Naive thymus-derived CD8-positive, alpha-beta T cell (primary cell): ENCODE measurements at places on chromosomes 5 and 9. TPM values are rescaled to one million over a fixed set of nuclear protein-coding genes. Genes with fewer than 3 reads are reported as not detected.

HTR1A gene
- total RNA-seq: not detected

- no peak for DNase-seq
These were observed 113.4 kb downstream of the TLE1 start for GRCh38 chr9:81575956-81576355.

BAAT gene
- not detected for total RNA-seq

DNA sequence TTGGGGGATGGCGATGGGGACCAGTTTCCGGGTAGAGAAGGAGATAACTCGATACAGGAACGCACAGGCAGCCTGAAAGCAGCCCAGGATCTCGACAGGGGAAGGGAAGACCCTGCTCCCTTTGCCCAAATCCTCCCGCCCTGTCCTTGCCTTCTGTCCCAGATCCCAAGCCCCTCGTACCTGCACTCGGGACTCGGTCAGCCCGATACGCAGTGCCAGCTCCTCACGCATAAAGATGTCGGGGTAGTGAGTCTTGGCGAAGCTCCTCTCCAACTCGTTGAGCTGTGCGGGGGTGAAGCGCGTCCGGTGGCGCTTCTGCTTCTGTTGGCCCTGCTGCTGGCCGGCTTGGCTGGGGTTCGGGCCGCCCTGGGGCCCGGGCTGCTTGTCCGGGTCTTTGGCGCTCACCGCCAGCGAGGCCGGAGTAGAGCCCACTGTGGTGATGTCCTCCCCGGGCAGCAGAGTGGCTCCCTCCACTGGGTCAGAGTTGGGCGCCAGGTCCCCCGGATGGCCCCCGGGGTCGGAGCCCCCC is 1.8 kb downstream of the OTP start:
- DNase-seq: no peak

KIF4B gene
- total RNA-seq: not detected

DNA sequence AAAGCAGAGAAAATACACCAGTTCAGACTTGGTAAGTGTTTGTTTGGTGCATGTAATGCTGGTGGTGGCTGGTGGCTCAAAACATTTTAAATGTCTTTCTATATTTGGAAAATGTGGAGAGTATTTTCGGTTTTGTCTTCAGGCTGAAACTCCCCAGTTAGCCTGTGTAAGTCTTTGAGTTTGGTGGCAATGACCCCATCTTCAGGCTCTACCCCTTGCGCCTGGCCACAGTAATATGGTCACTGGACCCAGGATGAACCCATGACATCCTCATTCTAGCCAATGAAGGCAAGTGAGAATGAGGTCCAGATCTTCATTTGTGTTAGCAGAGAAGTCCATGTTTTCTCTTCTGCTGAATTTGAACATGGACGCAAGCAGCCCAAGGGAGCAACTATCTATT is 422.6 kb downstream of the BRINP1 start:
- no peak for DNase-seq

EFNA5 gene
- not detected for total RNA-seq

DNA sequence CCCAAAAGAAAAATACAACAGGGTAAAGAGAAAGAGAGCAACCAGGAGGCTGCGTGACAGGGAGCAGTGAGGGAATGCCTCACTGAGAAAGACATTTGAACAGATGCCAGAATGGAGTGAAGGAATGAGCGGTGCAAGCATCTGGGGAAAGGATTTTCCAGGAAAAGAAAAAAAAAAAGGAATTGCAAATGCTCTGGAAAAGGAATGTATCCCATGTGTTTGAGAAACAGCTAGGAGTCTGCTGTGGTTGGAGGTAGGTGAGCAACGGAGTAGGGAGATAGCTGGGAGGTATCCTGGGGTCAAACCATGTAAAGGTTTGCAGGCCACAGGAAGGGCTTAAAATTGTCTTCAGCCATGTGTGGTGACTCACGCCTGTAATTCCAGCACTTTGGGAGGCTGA is 23.6 kb upstream of the CEMIP2 start:
- DNase-seq: no peak

BBLN gene
- 47.7 TPM for total RNA-seq
